CD4-positive, alpha-beta memory T cell (primary cell): ENCODE measurements at places on chromosomes 6 and 20.

- DNase-seq, result no peak
These were observed 41.4 kb upstream of the FYN start for GRCh38 chr6:111914617-111915016.

- DNase-seq, result no peak
These were observed 444.9 kb upstream of the SULF2 start for GRCh38 chr20:48230216-48230615.

- peak; percentile 6 for DNase-seq
These were observed 643 bp upstream of the SLC35D3 start for GRCh38 chr6:136921381-136921935.

DNA sequence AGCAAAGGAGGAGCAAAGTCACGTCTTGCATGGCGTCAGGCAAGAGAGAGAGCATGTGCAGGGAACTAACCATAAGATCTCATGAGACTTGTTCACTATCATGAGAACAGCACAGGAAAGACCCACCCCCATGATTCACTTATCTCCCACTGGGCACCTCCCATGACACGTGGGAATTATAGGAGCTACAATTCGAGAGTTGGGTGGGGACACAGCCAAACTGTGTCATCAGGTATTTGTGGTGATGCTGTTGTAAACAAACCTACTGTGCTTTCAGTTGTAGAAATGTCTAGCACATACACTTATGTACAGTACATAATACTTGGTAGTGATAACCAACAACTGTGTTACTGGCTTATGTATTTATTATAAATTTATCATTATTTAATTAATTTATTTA is 128.3 kb downstream of the UTRN start:
- DNase-seq, result no peak

DNA sequence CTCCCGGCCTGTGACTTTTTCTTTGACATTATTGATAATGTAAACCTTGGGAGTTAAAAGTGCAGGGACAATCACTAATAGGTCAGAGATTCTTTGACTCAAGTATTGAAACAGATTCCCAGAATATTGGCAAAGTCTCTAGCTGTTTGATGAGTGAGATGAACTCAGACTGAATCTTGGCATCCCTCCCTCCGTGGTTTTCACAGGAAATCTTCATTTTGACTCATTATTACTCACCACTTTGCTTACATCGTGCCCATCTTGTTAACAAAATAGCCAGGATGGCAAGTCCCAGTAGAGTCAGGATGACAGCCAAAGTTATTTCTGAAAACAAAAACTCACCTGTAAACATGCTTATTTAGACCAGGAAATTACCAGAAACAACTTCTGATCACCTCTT is 2.0 kb downstream of the TSBP1 start:
- DNase-seq, result no peak

DNA sequence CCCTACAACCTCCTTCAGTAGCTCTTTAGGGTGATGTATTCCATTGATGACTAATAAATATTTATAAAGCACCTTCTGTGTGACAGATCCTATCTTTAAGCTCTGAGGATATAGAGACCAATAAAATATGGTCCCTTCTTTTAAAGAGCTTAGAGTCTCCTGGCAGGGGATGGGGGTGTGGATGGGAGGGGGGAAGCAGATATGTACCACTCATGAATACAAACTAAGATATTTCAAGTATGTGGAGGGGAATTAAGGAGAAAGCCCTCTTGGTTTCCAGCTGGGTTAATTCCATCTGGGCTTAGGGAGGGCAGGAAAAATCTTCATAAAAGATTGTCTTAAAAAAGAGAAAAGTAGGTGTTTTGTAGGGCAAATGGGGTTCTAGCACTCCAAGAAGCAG is 21.6 kb upstream of the FBXO9 start:
- no peak for DNase-seq

DNA sequence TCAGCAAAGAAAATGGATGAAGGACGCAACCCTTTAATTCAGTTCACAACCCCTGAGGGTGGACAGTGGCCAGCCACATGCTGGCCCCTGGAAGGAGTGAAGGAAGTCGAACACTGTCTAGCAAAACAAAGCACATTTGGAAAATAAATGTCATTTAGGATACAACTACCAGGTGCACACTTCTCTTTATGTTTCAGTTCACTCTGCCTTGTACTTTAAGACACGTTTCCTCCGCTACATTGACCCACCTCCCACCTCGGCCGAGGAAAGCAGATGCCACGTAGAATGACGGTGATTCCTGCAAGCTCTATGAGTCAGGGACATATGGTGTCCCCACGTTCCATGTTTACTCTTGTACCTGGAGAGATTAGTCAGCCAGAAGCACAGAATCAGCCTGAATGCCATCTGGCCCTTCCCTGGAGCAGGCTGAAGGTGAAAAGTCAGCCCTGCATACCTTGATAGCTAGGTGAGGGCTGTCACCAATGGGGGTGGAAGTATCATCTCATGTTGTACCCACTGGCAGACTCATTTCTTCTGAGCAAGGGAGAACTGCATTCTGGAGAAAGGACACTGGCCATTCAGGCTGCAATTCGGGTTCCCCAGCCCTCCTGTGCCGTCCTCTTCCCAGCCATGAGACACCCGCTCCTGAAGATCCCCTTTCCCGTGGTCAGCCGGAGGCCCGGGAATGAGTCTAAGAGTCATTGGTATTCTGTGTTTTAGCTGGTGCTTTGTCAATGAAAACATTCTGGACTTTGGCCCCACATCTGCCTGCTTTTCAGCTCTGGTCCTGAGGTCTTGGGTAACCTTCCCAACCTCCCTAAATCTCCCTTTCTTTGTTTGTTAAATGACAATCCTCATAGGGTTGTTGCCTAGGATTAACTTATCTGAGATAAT is 60.6 kb downstream of the FOXA2 start:
- no peak for DNase-seq

- no peak for DNase-seq
These were observed 74.7 kb upstream of the MAFB start for GRCh38 chr20:40763646-40764295.

- no peak for DNase-seq
These were observed 189.4 kb downstream of the EYA4 start for GRCh38 chr6:133430530-133430929.

DNA sequence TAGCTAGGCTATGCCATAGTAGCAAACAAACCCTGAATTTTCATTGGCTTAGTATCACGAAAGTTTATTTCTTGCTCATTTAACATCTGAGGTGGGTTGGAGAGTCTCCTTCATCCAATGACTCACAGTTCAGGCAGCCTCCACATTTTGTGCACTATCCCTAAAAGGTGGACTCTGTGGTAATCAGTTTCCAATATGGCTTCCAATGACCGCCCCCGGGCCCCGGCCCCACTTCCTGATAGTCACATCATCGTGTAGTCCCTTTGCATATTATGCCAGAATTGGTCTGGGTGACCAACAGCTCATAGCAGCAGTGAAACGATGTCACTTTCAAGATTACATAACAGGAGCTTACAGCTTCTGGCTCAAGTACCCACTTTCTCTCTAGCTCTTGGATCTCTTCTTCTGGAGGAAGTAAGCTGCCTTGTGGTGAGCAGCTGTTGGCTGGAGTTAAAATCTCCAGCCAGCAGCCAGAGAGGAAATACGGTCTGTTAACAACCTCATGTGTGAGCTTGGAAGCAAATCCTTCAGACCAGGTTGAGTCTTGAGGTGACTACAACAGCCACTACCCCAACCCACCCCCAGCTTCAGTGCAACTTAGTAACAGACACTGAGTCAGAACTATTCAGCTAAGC is 7.8 kb downstream of the HCRTR2 start:
- no peak for DNase-seq

DNA sequence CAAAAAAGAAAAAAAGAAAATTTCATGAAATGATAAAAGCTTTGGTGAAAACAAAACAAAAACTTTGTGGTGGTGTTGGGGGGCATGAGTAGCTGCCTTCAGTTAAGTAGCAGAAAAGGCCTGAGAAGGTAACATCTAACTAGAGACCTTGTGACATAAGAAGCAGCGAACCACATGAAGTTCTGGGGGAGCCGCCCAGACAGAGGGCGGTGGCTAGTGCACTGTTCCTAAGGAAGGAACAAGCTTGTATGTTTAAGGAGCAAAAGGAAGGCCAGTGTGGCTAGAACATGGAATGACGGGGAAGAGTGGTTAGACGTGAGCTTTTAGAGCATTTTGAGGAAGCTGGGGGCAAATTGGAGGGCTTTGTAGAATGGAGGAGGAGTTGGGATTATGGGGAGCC is 7.5 kb upstream of the RSPH3 start:
- DNase-seq, result no peak

DNA sequence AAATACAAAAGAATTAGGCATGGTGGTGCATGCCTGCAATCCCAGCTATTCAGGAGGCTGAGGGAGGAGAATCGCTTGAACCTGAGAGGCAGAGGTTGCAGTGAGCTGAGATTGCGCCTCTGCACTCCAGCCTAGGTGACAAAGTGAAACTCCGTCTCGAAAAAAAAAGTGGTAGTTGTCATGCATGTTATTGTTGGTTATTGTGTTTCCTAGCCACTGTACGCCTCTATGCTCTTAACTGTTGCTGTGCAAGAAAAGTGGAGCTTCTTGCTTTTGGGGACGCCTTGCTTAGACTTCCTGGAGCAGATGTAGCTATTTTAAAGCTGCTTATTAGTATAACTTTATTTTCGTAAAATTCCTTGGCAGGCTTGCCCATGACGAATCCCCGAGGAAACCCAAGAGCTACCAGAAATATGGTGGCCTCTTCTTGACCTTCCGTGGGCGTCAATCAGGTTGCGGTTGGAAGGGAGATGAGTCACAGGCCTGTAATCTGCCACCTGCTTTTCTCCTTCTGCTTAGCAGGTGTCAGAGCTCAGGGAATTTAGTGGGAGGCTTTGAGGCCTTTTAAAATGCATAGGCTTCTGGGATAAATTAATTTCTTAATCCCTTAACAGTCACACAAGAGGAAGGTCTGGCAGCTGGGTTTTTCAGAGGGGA is 17.3 kb downstream of the GABRR2 start:
- DNase-seq, result peak; percentile 80

DNA sequence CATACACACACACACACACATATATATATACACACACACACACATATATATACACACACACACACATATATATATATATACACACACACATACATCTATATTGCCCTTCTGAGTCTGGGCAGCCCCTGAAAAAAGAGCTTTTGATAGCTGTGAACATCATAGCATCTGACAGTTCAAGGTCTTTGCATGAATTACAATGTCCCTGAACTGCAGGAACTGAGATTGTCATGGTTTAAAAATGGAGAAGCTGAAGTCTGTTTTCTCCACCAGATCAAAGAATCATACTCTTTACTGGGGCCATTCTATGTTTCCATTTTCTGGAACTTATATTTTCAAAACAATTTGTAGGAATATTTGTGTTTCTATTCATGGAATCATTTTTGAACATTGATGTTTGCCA is 189.8 kb downstream of the ZDHHC14 start:
- DNase-seq, result no peak

GRCh38 chr6:69942485-69942884 is 76.1 kb downstream of the COL19A1 start:
- no peak for DNase-seq

DNA sequence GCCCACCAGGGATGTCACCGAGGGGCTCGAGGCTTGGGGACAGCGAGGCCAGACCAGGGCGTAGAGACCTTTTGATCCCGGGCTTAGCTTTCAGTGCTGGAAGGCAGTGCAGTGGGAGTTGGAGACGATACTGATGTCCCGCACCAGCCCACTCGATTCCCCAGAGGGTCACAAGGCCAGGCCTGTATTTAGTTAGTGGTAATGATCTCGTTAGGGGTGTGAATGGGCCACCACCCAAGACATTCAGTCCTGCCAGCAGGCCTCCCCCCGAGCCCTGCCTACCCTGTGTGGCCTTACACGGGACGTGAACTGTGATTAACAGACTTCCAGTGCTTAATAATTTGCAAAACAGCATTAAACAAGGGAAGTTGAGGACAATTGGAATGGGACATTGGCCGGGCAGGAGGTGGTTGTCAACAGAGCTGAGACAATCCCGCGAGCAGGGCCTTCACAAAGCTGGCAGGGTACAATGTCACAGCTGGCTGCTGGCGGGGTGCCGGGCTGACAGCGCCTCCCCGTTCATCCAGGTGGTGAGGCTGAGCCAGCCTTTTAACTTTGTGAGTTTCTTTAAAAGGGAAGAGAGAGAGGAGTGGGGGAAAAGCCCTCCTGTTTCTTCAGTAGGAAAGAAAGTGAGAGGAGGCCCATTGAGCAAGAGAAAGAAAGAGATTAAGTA is 175.3 kb upstream of the RALGAPA2 start:
- no peak for DNase-seq

- DNase-seq, result peak; percentile 56
These were observed 2.1 kb downstream of the NQO2 start for GRCh38 chr6:3001773-3002293.

DNA sequence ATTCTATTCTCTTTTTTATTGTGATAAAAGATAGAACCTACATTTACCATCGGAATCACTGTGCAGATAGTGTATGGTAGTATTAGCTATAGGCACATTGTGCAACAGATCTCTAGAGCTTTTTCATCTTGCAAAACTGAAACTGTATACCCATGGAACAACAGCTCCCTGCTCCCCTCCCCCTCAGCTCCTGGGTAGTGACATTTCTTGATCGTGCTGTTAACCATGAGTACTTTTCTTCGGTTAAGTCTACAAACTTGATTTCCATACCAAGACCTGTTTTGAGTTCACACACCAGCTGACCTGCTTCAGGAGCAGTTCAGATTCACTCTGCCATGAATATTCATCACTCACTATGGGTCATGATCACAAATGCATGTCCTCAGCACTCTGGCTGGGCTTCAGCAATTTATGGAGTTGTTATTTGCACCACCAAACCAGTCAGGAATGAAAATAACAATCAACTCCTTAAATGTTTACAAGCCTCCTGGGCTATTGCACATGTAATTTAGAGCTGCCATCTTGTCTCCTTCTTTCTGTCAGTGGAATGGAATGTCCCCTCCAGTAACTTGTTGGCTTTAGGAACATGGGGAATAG is 32.8 kb downstream of the PRDM1 start:
- DNase-seq, result no peak

DNA sequence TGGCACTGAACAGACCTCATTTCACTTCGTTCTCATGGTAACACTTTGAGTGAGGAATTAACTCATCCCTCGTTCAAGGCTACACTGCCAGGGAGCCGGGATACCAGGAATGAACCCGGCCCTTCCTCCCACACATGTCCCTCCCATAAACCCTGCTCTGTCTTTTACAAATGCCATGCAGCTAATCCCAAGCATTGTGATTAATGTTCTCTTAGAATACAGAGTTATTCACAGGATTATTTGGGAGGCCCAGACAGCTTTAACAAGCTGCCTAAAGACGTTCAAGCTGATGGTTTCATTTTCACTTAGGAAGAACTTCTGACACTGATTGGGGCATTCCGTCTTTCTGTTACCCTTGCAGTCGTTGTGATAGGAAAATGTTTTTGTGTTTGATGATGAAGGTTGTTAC is 42.5 kb upstream of the CD83 start:
- DNase-seq, result peak; percentile 53

GRCh38 chr6:110826236-110827129 is 11.2 kb upstream of the CDK19 start:
- DNase-seq, result no peak

DNA sequence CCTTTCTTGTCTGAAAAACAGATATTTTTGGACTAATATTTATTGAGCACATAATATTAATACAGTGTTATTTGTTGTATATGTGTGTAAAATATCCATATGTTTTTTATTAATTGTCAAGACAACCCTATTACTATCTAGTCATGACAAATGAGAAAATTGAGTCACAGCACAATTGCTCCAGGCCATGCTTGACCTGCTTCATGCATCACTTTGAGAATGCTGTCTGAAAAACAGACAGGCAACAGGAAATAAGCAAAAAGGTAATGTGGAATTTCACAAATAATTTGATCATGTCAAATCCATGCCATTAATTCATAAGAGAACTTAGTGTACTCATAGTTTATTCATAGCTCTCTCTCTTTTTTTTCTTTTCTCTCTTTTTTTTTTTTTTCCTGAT is 246.5 kb downstream of the RIMS1 start:
- no peak for DNase-seq
